ENCODE measurements at places on chromosomes 12 and 14. TPM values are rescaled to one million over a fixed set of nuclear protein-coding genes. Genes with fewer than 3 reads are reported as not detected.
A peak's percentile ranks its signal among the peaks of the same experiment; 100 is the strongest.

CMAS gene
- total RNA-seq, result 35.5 TPM

SYNE3 gene
- 34.1 TPM for total RNA-seq

LAG3 gene
- total RNA-seq, result not detected

SLCO1B3 gene
- total RNA-seq, result not detected

SSPN gene
- 4.0 TPM for total RNA-seq

APOF gene
- not detected for total RNA-seq

GRCh38 chr14:63788011-63788933 lies 60.4 kb upstream of the SGPP1 start:
- H3K4me3 ChIP-seq, result peak overlapping the region; percentile 55
- peak overlapping the region; percentile 61 for H3K27ac ChIP-seq
- no peaks in the 10 kb centered on the region for H3K27me3 ChIP-seq
- peaks cover 12% of the 10 kb centered on the region for H3K4me1 ChIP-seq
- DNase-seq, result peak; percentile 76

DNA sequence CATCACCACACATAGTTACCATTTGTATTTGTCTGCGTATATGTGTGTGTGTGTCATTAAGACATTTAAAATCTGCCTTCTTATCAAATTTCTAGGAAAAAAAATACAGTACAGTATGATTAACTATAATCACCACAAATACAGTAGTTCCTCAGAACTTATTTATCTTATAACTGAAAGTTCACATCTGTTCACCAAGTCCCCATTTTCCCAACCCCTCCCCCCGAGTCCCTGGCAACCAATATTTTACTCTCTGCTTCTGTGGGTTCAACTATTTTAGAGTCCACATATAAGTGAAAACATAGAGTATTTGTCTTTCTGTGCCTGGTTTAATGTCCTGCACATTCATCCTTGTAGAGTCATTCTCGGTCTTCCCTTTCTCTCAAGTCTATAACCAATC lies 12.3 kb downstream of the CAPS2 start:
- no peaks in the 10 kb centered on the region for H3K4me1 ChIP-seq
- no peaks in the 10 kb centered on the region for H3K36me3 ChIP-seq
- no peaks in the 10 kb centered on the region for H3K27me3 ChIP-seq

DNA sequence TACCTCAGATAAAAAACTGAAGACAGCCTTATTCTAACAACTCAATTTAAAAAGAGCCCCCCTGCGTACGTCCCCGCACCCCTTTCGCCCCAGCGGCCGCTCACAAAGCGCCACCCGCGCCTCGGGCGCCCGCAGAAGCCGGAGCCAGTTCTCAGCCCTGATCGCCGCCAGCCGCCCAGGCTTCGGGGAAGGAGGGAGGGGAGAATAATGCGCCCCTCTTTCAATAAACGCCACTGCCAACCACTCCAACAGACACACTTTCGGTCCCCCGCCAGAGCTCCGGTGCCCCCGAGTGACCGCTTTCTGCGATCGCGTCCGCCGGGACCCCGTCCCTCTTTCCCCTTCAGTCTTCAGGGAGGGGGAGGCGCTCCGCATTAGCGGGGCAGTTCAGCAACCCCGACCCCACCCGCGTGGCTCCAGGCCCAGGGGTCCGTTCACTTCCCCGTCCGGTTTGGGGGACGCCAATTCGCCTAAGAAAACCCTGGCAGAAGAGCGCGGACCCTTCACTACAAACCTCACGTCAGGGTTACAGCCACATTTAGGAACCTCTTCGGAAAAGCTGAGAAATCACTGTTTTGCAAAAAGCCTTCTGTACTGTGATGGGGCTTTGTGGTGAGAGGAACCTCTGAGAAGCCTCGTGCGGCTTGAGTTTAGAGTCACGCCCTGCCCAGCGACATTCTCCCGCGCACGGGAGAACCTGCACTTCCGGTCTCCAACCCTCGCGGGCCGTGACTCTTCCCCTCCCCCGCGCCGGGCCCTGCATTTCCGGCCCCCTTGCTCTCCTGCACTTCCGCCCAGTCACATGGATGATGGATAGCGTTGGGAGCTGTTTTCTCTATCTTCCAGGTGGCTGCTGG lies 18.7 kb downstream of the FOXG1 start:
- H3K27ac ChIP-seq, result no peak overlapping the region
- no peak overlapping the region for H3K4me3 ChIP-seq
- no peaks in the 10 kb centered on the region for H3K27me3 ChIP-seq
- H3K36me3 ChIP-seq, result no peaks in the 10 kb centered on the region

DNA sequence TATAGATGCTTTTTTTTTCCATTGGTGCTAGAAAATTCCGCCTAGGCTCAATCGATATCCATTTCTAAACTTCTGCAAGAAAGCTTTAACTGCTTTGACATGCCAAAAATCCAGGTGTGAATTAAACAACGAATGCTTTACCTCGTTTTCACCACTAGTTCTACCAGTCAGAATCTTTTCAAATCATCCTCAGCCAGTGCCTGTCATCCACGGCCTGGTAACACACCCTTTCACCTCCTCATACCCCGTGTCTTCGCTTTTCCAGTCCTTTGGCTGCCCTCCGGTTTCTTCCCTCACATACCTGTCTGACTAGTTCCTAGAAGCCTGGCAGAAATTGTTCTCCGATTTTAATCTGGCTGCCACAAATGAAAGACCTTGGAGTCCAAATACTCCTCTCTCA lies 1.4 kb upstream of the PHC1 start:
- peak; percentile 22 for DNase-seq
- H3K27me3 ChIP-seq, result no peaks in the 10 kb centered on the region
- H3K27ac ChIP-seq, result no peak overlapping the region
- no peaks in the 10 kb centered on the region for H3K4me1 ChIP-seq
- peak overlapping the region; percentile 92 for H3K4me3 ChIP-seq

DNA sequence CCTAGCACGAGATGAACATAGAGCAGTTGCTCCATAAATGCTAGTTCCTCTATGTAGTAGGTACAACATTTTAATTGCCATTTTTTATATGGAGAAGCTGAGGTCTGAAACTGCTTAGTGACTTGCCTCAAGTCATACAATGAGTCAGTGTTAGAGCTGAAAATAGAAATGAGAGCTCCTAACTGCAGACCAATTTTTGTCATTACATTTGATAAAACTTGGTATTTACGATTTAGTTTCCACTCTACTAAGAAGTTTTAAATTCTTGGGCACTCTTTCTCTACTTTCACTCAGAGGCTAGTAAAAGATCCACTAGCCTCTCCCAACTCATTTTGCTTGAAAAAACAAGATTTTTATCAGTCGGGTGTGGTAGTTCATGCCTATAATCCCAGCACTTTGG lies 8.1 kb upstream of the TMED10 start:
- no peaks in the 10 kb centered on the region for H3K36me3 ChIP-seq
- H3K27ac ChIP-seq, result no peak overlapping the region
- H3K4me3 ChIP-seq, result no peak overlapping the region
- DNase-seq, result no peak
- H3K4me1 ChIP-seq, result no peaks in the 10 kb centered on the region

DNA sequence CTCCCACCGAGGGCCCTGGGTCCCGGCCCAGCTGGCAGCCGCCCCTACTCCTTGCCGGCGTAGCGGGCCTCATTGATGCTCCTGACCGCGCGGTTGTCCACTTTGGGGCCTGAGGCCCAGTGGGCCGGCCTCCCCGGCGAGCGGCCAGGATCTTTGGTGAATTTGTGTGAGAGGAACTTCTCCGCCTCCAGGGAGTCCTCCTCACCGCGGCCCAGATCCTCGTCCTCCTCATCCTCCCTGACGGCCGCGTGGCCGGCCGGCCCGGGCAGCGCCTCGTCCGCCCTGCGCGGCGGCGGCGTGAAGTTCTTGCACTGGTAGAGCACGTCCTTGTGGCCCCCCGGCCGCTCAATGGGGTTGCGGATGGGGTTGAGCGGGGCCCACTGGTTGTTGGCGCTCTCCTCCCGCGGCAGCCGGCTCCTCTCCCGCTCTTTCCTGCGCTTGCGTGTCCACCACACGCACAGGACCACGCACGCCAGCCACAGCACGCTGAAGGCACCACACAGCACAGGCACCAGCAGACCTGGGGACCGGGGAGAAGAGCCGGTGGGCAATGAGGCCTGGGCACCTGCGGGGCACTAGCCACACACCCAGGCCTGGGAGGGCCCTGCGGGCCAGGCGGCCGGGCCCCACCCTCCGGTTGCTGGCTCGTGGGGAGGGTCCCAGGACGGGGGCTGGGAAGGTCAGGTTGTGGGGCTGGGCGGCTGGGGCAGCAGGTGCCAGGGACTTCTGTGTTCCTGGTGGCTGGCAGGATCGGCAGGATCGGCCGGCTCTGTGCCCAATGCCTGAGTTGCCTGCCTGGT lies 25.7 kb downstream of the JAG2 start:
- no peak overlapping the region for H3K4me3 ChIP-seq
- no peak overlapping the region for H3K27ac ChIP-seq
- no peaks in the 10 kb centered on the region for H3K27me3 ChIP-seq

- peaks cover 38% of the 10 kb centered on the region for H3K27me3 ChIP-seq
- peaks cover 22% of the 10 kb centered on the region for H3K4me1 ChIP-seq
- no peak overlapping the region for H3K4me3 ChIP-seq
- no peak overlapping the region for H3K27ac ChIP-seq
These were observed 6.2 kb downstream of the SMIM41 start for GRCh38 chr12:52085682-52086180.

- peaks cover 3% of the 10 kb centered on the region for H3K4me1 ChIP-seq
- no peaks in the 10 kb centered on the region for H3K36me3 ChIP-seq
- DNase-seq, result no peak
These were observed 1.5 kb upstream of the LTA4H start for GRCh38 chr12:96036765-96037455.

GRCh38 chr14:47346849-47347248 lies 328.6 kb downstream of the MDGA2 start:
- H3K4me3 ChIP-seq, result no peak overlapping the region
- H3K36me3 ChIP-seq, result no peaks in the 10 kb centered on the region
- H3K27ac ChIP-seq, result no peak overlapping the region

- no peaks in the 10 kb centered on the region for H3K36me3 ChIP-seq
- H3K27ac ChIP-seq, result no peak overlapping the region
- no peak overlapping the region for H3K4me3 ChIP-seq
- H3K4me1 ChIP-seq, result no peaks in the 10 kb centered on the region
- no peak for DNase-seq
- H3K27me3 ChIP-seq, result no peaks in the 10 kb centered on the region
These were observed 877.7 kb downstream of the SLC6A15 start for GRCh38 chr12:84034871-84035270.

DNA sequence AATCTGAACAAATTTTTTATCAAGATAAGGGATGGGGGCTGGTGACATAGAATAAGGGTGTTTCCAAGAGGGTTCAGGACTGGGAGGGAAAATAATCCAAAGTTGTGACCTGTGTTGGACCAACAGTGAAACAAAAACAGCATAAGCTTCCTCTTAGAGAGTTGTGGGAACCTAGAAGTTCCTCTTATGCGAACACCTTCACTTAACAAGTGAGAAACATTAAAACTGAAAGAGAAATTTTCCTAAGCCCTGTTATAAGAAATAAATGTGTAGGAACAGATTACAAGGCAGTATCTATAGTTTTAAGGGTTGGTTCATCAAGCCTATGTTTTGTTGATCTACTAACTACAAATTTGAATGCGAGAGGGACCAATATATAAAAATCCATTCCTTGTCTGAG lies 58.4 kb downstream of the LLPH start:
- no peaks in the 10 kb centered on the region for H3K36me3 ChIP-seq
- peaks cover 7% of the 10 kb centered on the region for H3K4me1 ChIP-seq
- H3K4me3 ChIP-seq, result no peak overlapping the region
- no peaks in the 10 kb centered on the region for H3K27me3 ChIP-seq
- H3K27ac ChIP-seq, result no peak overlapping the region
- no peak for DNase-seq

DNA sequence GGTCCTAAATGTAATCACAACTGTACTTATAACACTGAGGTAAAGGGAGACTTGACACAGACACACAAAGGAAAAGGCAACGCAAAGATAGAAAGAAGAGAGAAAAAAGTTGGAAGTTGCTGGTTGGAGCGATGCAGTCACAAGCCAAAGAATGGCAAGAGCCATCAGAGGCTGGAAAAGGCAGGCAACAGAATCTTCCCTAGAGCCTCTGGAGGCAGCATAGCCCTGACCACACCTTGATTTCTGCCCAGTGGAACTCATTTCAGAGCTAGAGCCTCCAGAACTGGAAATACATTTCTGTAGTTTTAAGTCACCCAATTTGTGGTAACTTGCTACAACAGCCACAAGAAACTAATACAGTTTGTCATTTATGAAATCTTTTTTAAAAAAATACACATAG lies 89.2 kb downstream of the PUS7L start:
- H3K27me3 ChIP-seq, result no peaks in the 10 kb centered on the region
- no peaks in the 10 kb centered on the region for H3K36me3 ChIP-seq
- H3K4me1 ChIP-seq, result no peaks in the 10 kb centered on the region

DNA sequence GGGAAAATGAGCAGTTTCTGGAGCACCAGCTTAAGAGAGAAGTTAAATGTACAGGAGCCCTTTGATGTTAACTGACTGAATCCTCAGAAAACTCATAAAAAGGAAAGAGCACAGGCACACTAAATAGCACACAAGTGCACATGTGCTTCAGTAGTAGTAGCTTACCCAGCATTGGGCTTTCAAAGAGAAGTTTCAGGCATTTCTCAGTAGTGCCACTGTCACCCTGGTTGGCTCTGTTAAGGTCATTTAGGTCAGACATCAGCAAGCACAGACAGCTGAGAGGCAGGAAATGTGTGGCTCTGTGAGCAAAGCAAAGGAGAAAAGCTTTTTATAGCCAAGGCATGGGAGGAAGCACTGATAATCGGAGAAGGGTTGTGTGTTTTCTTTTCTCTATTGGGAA lies 96.3 kb upstream of the HIF1A start:
- H3K27ac ChIP-seq, result no peak overlapping the region
- DNase-seq, result no peak
- H3K27me3 ChIP-seq, result no peaks in the 10 kb centered on the region
- H3K4me3 ChIP-seq, result no peak overlapping the region
- peaks cover 32% of the 10 kb centered on the region for H3K4me1 ChIP-seq

GRCh38 chr14:72839351-72839750 lies 54.5 kb downstream of the DPF3 start:
- no peak for DNase-seq
- H3K36me3 ChIP-seq, result no peaks in the 10 kb centered on the region
- H3K4me3 ChIP-seq, result no peak overlapping the region
- H3K27ac ChIP-seq, result no peak overlapping the region

GRCh38 chr14:100470523-100470897 lies 116.7 kb downstream of the BEGAIN start:
- DNase-seq, result no peak
- H3K4me1 ChIP-seq, result peaks cover 11% of the 10 kb centered on the region
- no peak overlapping the region for H3K4me3 ChIP-seq

- H3K27ac ChIP-seq, result no peak overlapping the region
- DNase-seq, result no peak
- no peaks in the 10 kb centered on the region for H3K27me3 ChIP-seq
These were observed 35.8 kb downstream of the IL31 start for GRCh38 chr12:122138181-122138580.

DNA sequence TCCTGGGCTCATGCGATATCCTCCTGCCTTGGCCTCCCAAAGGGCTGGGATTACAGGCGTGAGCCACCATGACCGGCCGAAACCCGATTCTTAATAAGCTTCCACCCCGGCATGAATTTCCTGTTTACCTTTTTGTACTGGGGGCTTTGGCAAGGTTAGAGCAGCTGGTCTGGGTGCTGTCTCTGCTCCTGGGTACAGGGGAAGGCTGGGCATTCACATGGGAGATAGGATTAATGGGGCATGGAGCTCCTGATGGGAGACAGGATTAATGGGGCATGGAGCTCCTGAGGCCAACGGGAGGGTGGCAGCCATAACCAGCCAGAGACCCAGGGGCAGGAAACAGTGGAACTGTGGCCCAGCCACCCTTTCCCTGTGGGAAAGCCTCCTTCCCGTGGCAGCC lies 69.5 kb upstream of the DICER1 start:
- peaks cover 67% of the 10 kb centered on the region for H3K4me1 ChIP-seq
- H3K4me3 ChIP-seq, result peak overlapping the region; percentile 39
- H3K27ac ChIP-seq, result peak overlapping the region; percentile 93
- peak; percentile 88 for DNase-seq

Data from SJCRH30 (cell line).